Breast epithelium (tissue), 4 donors: ENCODE measurements at places on chromosomes 3 and 15. TPM values are rescaled to one million over a fixed set of nuclear protein-coding genes. Genes with fewer than 3 reads are reported as not detected.
A peak's percentile ranks its signal among the peaks of the same experiment; 100 is the strongest.

DNA sequence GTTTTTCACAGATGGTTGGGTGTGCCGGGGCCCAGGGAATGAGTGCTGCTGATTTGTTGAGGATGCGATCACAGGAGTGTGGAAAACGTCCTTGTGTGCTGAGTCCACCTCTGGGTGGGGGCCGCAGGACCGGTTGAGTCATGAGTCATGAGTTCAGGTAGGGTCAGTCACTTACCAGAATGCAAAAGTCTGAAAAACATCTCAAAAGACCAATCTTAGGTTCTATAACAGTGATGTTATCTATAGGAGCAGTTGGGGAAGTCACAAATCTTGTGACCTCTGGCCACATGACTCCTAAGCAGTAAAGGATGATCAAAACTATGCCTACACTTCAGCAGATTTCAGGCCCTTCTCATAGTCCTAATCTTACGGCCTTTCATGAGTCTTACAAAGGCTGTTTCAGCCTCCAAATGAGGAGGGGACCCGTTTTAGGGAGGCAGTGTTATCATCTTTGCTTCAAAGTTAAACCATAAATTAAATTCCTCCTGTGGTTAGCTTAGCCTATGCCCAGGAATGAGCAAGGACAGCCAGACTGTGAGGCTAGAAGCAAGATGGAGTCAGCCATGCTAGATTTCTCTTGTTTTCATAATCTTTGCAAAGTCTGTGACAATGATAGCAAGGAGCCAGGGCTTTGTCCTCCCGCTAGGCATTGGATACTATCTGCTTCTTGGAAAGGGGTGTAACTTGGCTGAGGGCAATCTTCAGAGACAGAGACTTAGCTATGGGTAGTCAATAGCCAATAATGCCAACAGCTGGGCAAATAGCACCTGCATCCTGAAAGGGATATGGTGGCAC, 30.6 kb upstream of the PIAS1 start:
- no peaks in the 10 kb centered on the region for H3K36me3 ChIP-seq
- H3K4me1 ChIP-seq, result no peaks in the 10 kb centered on the region
- no peak overlapping the region for H3K4me3 ChIP-seq
- no peak overlapping the region for H3K27ac ChIP-seq

DNA sequence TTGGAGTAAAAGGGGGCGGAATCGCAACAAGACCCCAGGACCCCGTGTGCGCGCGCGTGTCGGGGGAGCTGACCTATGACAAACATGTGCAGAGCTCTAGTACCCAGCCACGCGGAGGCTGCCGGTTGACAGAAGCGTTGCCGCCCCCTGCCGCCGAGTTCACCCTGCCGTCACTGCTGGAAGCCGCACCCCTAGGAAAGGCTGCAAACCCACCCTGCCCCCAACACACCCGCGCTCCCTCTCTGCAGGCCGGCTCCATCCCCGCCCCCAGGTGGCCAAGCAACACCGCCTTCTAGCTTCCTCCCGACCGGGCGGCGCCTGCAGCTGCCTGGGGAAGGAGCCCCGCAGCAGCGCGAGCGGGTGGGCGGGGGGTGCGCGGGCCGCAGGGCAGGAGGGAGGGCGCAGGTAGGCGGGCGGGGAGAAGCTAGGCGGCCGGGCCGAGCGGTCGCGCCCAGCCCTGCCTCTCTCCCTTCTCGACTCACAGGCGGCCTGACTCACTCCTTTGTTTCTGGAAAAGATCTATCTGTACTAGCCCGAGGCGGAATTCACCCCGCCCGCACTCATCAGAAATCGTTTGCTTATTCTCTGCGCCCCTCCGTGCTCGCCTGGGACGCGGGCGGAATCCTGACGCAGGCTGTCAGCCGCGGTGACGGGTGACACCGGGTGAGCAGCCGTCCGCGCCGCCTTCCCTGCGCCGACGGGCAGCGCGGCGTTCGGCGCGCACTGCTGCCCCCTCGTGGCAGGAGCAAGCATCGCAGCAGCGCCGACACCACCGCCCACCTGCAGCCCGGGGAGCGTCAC, 160.8 kb downstream of the GAP43 start:
- H3K27ac ChIP-seq, result peak overlapping the region; percentile 93
- H3K4me1 ChIP-seq, result no peaks in the 10 kb centered on the region
- no peaks in the 10 kb centered on the region for H3K36me3 ChIP-seq
- peak; percentile 83 for DNase-seq
- peak overlapping the region; percentile 81 for H3K4me3 ChIP-seq

GRCh38 chr3:101950985-101951733, 101.8 kb downstream of the NFKBIZ start:
- no peak overlapping the region for H3K4me3 ChIP-seq
- no peaks in the 10 kb centered on the region for H3K27me3 ChIP-seq
- H3K27ac ChIP-seq, result peak overlapping the region; percentile 77
- H3K36me3 ChIP-seq, result no peaks in the 10 kb centered on the region
- no peaks in the 10 kb centered on the region for H3K4me1 ChIP-seq

- no peak for DNase-seq
- H3K4me1 ChIP-seq, result no peaks in the 10 kb centered on the region
- H3K36me3 ChIP-seq, result no peaks in the 10 kb centered on the region
- peak overlapping the region; percentile 65 for H3K27ac ChIP-seq
- no peak overlapping the region for H3K4me3 ChIP-seq
- no peaks in the 10 kb centered on the region for H3K27me3 ChIP-seq
These were observed 65.5 kb downstream of the MEF2A start for GRCh38 chr15:99631255-99631654.

DNA sequence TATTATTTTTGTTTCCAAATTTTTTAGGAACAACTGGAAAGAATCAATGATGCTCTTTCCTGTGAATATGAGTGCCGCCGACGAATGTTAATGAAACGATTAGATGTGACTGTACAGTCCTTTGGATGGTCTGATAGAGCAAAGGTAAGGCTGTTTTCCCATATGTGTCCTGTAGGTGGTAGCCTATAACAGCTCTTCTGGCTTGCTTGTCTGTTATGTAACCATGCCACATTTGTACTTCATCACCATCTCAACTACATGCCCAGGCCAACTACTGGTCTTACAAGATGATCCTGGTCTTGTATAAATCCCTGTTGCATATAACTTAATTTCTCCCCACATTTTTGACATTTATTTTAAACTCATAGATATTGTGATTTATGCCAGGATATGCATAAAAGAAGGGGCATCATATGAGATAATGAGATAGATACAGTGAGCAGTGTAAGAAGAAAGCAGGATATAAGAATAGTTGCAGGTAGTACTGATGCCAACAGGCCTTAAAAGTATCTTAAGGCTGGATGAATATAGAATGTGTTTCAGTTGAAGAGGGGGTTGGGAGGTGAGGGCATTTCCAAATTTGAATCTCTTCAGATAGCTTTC, 20.3 kb downstream of the FAM98B start:
- H3K36me3 ChIP-seq, result peaks cover 5% of the 10 kb centered on the region
- DNase-seq, result no peak
- no peak overlapping the region for H3K27ac ChIP-seq
- H3K27me3 ChIP-seq, result no peaks in the 10 kb centered on the region

DNA sequence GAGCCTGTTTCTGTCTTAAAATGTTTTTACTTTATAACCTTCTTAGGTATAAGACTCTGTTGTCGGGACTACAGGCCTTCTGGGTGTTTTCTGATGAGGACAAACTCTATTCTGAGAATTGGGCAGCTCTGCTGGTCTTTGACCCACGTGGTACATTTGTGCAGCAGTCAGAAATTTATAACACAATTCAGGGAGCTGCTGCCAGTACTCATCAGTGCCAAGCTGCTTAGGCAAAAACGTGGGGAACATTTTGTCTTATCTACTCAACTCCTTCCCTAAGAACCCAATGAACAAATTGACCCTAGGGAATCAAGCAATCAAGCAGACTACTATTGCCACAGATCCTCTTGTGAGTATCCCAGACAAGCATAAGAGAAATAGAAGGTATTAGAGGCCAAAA, 180.7 kb upstream of the PDZRN3 start:
- no peaks in the 10 kb centered on the region for H3K27me3 ChIP-seq
- DNase-seq, result peak; percentile 71
- H3K4me3 ChIP-seq, result no peak overlapping the region
- H3K4me1 ChIP-seq, result no peaks in the 10 kb centered on the region

- no peak overlapping the region for H3K4me3 ChIP-seq
- H3K36me3 ChIP-seq, result no peaks in the 10 kb centered on the region
- DNase-seq, result no peak
- H3K27me3 ChIP-seq, result no peaks in the 10 kb centered on the region
- no peak overlapping the region for H3K27ac ChIP-seq
- no peaks in the 10 kb centered on the region for H3K4me1 ChIP-seq
These were observed 24.5 kb downstream of the TMEM266 start for GRCh38 chr15:76084256-76084655.

- H3K4me1 ChIP-seq, result no peaks in the 10 kb centered on the region
- H3K36me3 ChIP-seq, result peaks cover 11% of the 10 kb centered on the region
- peak overlapping the region; percentile 44 for H3K27ac ChIP-seq
- H3K4me3 ChIP-seq, result no peak overlapping the region
- no peak for DNase-seq
These were observed 24.5 kb downstream of the CXCR6 start for GRCh38 chr3:45967724-45968123.

- no peak overlapping the region for H3K27ac ChIP-seq
- H3K36me3 ChIP-seq, result no peaks in the 10 kb centered on the region
- no peaks in the 10 kb centered on the region for H3K27me3 ChIP-seq
- H3K4me3 ChIP-seq, result no peak overlapping the region
- no peak for DNase-seq
- no peaks in the 10 kb centered on the region for H3K4me1 ChIP-seq
These were observed 248.1 kb downstream of the KLF13 start for GRCh38 chr15:31574766-31575165.

DNA sequence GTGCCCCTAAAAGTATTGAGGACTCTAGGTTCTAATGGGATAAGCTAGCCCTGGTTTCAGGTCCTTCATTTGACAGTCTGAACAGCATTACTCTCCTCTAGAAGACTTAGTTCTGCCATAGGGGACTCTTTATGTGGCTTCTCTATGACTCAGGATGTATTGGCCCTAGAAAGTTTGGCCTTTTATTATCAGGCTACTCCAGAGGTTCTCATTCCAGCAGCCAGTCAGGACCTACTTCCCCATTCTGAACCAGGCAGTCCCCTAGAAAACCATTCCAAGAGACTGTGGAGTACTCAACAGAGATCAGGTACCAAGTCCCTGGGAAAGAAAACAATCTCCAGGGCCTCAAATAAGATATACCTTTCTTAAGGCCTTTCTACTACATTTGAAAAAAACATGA, 157.9 kb upstream of the TSPAN3 start:
- no peaks in the 10 kb centered on the region for H3K4me1 ChIP-seq
- H3K36me3 ChIP-seq, result no peaks in the 10 kb centered on the region
- no peak overlapping the region for H3K4me3 ChIP-seq
- H3K27ac ChIP-seq, result no peak overlapping the region
- no peaks in the 10 kb centered on the region for H3K27me3 ChIP-seq

GRCh38 chr15:31046759-31047359, 54.7 kb downstream of the TRPM1 start:
- H3K27ac ChIP-seq, result no peak overlapping the region
- DNase-seq, result no peak
- H3K4me3 ChIP-seq, result no peak overlapping the region
- no peaks in the 10 kb centered on the region for H3K27me3 ChIP-seq
- no peaks in the 10 kb centered on the region for H3K4me1 ChIP-seq
- H3K36me3 ChIP-seq, result no peaks in the 10 kb centered on the region

GRCh38 chr3:138124188-138124587, 8.0 kb downstream of the A4GNT start:
- H3K4me3 ChIP-seq, result no peak overlapping the region
- no peak for DNase-seq
- no peaks in the 10 kb centered on the region for H3K36me3 ChIP-seq
- H3K27me3 ChIP-seq, result no peaks in the 10 kb centered on the region

GRCh38 chr3:4615750-4616149, 122.6 kb downstream of the ITPR1 start:
- no peaks in the 10 kb centered on the region for H3K36me3 ChIP-seq
- H3K27me3 ChIP-seq, result no peaks in the 10 kb centered on the region
- no peak for DNase-seq
- H3K4me1 ChIP-seq, result no peaks in the 10 kb centered on the region
- no peak overlapping the region for H3K4me3 ChIP-seq

GRCh38 chr3:134955874-134956273, 160.8 kb downstream of the EPHB1 start:
- no peak for DNase-seq
- H3K36me3 ChIP-seq, result no peaks in the 10 kb centered on the region
- no peak overlapping the region for H3K27ac ChIP-seq
- no peaks in the 10 kb centered on the region for H3K27me3 ChIP-seq

- no peaks in the 10 kb centered on the region for H3K36me3 ChIP-seq
- H3K4me1 ChIP-seq, result peaks cover 4% of the 10 kb centered on the region
- H3K27ac ChIP-seq, result peak overlapping the region; percentile 96
- H3K4me3 ChIP-seq, result peak overlapping the region; percentile 88
These were observed 781 bp upstream of the DAG1 start for GRCh38 chr3:49469037-49469935.

- DNase-seq, result no peak
- peak overlapping the region; percentile 59 for H3K27ac ChIP-seq
- H3K4me1 ChIP-seq, result no peaks in the 10 kb centered on the region
These were observed 12.9 kb upstream of the ALPK3 start for GRCh38 chr15:84804005-84804900.

DNA sequence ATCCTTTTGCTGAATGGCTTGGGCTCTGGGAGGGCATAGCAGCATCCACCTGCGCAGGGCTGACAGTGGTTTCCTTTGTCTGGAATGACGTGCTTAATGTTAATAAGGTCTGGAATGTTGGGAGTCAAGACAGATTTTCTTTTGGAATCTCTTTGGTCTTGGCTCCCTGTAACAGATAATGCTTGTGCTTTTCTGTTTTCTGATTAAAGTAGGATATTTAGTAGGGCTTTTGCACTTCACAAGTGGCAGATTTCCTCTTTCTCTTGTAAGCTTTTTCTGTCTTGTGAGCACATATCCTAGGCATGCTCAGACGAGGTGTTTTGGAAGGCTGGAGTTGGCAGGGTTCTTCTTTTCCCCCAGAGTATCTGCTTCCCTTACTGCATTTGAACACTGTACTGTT, 189.6 kb downstream of the GHSR start:
- no peaks in the 10 kb centered on the region for H3K36me3 ChIP-seq
- peak overlapping the region; percentile 77 for H3K27ac ChIP-seq
- H3K4me3 ChIP-seq, result no peak overlapping the region

DNA sequence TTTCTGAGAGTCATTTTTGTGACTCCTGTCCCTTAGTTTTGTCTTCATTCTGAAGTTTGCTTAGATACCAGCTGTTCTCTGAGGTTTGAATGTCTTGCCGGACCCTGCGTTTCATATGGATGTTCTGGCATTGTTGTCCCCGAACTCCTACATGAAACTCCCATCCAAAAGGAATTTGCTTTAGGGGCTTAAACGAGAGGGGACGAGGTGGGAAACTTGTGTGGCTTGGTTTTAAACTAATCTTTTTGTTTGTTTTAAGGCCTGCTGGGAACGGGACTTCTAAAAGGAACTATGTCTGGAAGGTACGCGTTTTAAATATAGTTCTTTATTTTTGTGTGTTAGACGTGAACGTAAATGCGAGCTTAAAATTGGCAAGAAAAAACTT, 679 bp downstream of the RPL35A start:
- DNase-seq, result no peak
- H3K27ac ChIP-seq, result peak overlapping the region; percentile 91
- peak overlapping the region; percentile 65 for H3K4me3 ChIP-seq
- H3K4me1 ChIP-seq, result no peaks in the 10 kb centered on the region

Gene ITIH1
- 0.32 TPM for total RNA-seq

Gene ATP10A
- total RNA-seq, result 6.4 TPM

Gene CHAC1
- 2.9 TPM for total RNA-seq

Gene WNT7A
- total RNA-seq, result not detected
